Putamen (tissue), 1 donor: ENCODE measurements at places on chromosomes 16 and 17.

GRCh38 chr17:57422574-57423164 is 166.3 kb downstream of the MSI2 start:
- no peak for DNase-seq

DNA sequence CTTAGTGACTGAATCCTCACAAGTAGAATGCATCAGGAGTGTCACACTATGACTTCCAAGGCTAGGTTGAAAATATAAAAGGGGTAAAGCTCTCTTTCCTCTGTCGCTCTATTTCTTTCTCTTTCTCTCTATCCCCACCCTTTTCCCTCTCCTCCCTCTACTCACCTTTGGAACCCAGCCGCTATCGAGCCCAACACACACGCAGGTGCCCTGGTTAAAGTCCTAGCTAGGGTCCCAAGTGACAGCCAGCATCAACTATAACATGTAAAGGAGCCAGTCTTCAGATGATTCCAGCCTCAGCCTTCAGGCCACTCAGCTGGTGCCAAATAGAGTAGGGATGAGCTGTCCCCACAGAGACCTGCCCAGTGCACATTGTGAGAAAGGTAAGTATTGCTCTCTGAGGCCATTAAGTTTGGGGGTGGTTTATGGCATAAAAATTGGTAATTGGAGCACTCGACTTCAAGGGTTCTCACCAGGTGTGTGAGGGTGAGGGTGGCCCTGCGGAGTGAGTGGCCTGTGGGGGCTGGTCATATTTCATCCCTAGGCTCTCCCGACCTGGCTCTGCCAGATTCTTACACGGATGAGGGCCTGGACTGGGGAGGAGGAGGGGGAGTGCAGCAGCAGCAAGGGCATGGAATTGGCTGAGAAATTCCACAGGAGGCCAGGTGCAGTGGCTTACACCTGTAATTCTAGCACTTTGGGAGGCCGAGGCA is 14.9 kb upstream of the C16orf54 start:
- no peak for DNase-seq

- peak; percentile 36 for DNase-seq
These were observed 43.8 kb upstream of the DHX40 start for GRCh38 chr17:59521465-59522126.

- no peak for DNase-seq
These were observed 24.9 kb downstream of the FBXO31 start for GRCh38 chr16:87358696-87359095.

GRCh38 chr16:79380995-79381602 is 219.4 kb downstream of the MAF start:
- no peak for DNase-seq

GRCh38 chr16:84193480-84193879 is 2.5 kb downstream of the ADAD2 start:
- no peak for DNase-seq

DNA sequence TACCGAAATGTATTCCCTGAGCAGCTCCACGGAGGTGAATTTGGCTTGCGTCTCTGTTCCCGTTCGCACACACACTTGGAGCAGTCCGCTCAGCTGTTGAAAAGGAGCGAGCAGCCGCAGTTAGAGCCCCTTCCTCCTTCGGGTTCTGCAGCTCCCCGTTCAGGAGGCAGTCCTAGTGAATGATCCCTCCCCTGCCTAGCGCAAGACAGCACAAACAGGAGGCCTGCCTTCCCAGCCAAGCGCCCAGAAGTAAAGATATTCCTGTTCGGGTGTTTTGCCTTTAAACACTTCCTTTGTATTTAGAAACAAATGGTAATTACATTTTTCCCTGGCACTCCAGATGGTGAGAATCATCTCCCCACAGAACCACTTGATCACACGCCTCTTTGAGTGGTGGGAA is 64.7 kb downstream of the ABCC12 start:
- DNase-seq: no peak

DNA sequence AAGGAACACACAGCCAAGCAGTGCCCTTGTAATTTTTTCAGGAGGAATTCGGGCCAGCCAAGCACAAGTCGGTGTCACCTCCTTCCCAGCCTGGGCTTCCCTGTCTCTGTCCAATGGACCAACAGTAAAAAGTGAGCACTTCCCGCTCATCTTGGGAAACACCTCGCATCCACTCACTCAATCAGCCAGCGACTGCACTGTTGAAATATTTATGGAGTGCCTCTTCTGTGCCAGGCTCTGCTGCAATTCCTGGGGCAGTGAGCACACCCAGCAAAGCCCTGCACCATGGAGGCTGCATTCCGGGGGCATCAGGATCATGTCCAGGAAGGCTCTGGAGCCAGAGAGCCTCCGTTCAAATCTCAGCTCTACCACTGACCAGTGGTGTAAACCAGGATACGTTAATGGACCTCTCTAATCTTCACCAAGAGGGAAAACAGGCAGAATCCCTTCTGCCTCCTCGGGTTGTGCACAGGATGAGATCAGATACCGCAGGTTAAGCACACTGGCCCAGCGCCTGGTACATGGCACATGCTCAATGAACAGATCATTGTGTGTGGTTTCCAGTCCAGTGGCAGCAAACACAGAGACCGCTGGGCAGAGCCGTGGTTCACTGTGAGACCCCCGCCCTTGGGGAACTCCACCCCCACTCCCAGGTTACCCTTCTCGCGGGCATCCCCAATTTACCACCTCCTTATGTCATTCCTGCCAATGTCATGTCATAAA is 194.3 kb downstream of the ZNF423 start:
- no peak for DNase-seq

GRCh38 chr16:53734908-53735307 is 31.0 kb downstream of the FTO start:
- no peak for DNase-seq

DNA sequence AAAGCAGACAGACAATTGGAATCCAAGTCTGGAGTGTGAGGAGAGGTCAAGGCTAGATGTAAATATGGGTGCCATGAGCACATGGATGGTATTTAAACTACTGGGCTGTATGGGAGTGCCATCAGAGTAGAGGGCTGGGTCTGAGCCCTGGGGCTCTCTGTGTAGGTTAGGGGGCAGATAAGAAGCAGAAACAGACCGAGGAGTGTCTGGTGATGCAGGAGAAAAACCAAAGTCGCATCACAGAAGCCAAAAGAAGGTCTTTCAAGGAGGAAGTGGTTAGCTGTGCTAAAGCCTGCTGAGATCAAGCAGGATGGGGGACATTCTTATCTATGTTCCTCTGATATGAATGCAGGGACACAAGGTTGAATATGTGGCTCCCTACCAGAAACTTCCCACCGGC is 1.9 kb downstream of the TSEN54 start:
- no peak for DNase-seq

DNA sequence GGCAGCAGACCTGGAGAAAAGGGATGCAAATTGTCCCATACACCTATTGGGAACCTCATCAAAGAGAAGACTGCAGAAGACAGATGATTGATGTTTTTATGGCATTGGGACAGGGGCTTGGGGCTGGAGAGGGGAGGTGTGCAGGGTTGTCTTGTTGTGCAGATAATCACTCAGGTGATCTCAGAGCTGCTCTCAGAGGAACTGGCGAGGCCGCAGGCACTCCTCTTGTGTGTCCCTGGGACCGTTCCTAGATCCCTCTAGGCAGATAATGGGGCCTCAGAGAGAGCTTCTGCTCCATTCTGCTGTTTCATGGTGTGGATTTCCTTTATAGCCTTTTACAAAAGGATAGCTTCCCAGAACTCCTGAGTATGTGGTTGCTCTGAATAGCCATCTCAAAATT is 1.6 kb downstream of the RNF213 start:
- DNase-seq: no peak

- DNase-seq: no peak
These were observed 1.9 kb upstream of the CORO6 start for GRCh38 chr17:29624586-29624985.

GRCh38 chr17:73835605-73836004 is 191.4 kb upstream of the SDK2 start:
- DNase-seq: no peak

- DNase-seq: no peak
These were observed 214.3 kb upstream of the CDH5 start for GRCh38 chr16:66152181-66152580.

DNA sequence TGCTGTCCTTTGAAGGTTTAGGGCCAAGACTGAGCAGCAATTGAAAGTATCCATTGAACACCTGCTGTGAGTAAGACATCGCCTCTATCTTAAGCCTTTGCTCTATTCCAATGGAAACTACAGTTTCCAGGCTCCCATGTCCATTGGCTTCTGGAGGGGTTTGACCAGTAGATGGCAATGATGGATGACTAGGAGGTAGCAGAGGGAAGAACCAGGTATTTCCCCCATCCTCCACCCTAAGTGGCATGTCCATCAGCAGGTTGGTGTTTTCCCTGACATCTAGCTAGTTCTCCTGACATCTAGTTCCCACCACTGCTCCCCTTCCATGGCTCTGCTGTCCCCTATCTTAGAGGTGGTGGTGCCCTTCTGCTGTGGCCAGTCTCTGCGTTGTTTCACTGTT is 58.7 kb downstream of the CENPV start:
- DNase-seq: no peak

DNA sequence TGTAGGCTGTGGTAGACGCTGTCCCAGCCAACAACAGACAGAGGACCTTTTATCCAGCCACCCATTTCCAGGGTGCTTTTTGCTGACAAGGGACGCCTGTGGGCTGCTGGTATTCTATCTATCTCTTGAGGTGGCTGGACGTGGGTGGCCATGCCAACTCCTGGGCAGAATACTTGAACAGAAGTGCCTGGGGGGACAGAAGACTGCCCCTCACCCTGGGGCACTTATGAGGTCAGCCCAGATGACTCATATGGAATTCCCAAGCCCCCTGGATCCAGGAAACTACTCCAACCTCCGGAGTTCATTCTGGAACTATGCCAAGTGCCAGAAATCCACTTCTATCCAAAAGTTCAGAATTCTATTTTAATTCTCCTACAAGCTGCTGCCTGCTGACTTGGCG is 61.3 kb downstream of the CDRT4 start:
- DNase-seq: no peak

- DNase-seq: no peak
These were observed 34.6 kb upstream of the AKTIP start for GRCh38 chr16:53537626-53538025.

DNA sequence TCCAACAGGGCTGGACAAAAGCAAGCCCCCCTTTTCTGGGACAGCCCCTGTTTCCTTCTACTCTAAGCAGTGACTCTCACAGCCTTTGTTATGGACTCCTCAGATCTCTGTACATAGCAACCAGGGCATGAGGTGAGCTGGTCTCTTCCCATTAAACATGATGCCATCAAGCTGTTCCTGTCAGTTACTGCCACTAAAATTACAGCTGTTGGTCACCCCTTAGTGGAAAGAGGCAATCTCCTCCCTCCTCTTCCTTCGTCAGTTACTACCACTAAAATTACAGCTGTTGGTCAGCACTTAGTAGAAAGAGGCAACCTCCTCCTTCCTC is 95.2 kb upstream of the SMIM36 start:
- DNase-seq: no peak

DNA sequence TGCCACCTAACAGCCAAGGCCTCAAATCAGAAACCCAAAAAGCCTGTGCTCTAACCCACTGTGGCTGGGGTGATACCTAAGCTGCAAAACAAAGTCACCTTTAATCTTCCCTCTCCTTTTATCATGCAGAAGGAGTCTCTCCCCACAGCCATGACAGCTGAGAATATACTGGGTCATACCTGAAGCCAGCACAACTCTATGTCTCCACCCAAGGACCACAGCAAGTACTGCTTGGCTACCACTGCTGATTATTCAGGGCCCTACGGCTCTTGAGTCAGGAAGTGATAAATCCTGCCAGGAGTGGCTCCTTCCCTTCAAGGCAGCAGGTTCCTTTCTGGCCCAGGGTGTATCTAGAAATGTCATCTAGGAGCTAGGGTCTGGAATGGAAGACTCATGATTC is 151.5 kb upstream of the TOM1L1 start:
- no peak for DNase-seq

- no peak for DNase-seq
These were observed 11.6 kb downstream of the WNT9B start for GRCh38 chr17:46862949-46863348.

DNA sequence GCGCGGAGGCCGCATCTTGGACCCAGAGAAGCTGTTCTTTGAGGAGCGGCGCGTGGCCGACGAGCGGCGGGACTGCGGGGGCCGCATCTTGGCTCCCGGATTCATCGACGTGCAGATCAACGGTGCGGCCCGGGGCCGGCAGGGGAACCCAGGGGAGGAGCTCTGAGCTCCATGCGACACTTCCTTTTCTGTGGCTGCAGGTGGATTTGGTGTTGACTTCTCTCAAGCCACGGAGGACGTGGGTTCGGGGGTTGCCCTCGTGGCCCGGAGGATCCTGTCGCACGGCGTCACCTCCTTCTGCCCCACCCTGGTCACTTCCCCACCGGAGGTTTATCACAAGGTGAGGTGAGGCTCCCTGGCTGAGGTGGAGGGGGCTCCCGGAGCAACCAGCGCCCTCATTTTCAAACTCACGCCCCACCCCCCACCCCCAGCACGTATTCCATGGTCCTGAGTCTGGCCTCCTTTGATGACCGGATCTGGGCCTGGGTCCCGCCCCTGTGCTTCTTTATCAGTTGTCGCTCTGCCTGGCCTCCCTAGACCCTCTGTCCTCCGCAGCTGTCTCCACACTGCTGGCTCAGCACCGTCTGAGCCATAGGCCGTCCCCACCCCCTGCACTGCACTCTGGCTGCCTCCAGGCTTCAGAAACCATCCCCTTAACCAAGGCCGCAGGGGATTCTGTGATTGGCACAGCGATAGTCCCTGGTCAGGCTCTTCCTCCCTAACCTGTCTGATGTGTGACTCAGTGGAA is 787 bp downstream of the AMDHD2 start:
- DNase-seq: no peak

DNA sequence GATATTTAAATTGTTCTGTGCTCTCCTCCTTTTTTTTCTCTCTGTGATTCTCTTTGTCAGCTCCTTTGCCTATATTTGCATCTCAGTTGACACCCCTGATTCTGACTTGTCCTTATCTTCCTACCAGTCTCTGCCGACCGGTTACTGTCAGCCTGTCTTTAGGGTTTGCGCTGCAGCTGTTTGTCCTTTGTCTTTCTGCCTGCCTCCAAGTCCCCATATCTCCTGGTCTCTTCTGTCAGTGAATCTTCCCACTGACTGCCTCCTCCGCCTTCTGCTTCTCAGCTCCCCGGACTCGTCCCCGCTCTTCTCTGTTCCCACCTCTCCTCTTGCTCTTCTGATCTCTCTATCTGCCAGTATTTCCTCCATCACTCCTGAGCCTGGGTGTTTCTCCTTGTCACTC is 5.2 kb downstream of the TLCD2 start:
- DNase-seq: no peak

- DNase-seq: no peak
These were observed 10.3 kb downstream of the NSMCE1 start for GRCh38 chr16:27258241-27258734.

DNA sequence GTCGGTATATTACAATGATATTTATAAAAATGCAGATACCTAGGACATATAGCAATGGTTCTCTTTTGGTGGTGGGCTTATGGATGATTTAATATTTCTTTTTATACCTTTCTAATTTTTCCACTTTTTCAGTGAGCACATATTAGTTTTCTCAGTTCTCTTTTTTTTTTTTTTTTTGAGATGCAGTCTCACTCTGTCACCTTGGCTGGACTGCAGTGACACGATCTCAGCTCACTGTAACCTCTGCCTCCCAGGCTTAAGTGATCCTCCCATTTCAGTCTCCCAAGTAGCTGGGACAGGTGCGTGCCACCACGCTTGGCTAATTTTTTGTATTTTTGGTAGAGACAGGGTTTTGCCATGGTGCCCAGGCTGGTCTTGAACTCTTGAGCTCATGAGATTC is 15.1 kb downstream of the MAP3K14 start:
- no peak for DNase-seq

- no peak for DNase-seq
These were observed 5.2 kb upstream of the SYNRG start for GRCh38 chr17:37614391-37614790.

- DNase-seq: no peak
These were observed 10.1 kb upstream of the KRTAP17-1 start for GRCh38 chr17:41325611-41326010.

- DNase-seq: no peak
These were observed 177.8 kb upstream of the TBX2 start for GRCh38 chr17:61221597-61222471.
